ENCODE measurements at places on chromosomes 5 and 9. TPM values are rescaled to one million over a fixed set of nuclear protein-coding genes. Genes with fewer than 3 reads are reported as not detected.

Gene N4BP3
- 3.4 TPM for total RNA-seq

Gene PPP3R2
- not detected for total RNA-seq

Gene IFNA13
- total RNA-seq = not detected

GRCh38 chr5:67978171-67978570, 237.4 kb upstream of the PIK3R1 start:
- H3K4me3 ChIP-seq = no peak overlapping the region
- H3K27me3 ChIP-seq = no peaks in the 10 kb centered on the region
- no peak for DNase-seq
- no peak overlapping the region for H3K27ac ChIP-seq
- H3K4me1 ChIP-seq = no peaks in the 10 kb centered on the region
- H3K36me3 ChIP-seq = no peaks in the 10 kb centered on the region

GRCh38 chr9:15310107-15310850, 3.3 kb upstream of the TTC39B start:
- H3K4me1 ChIP-seq = peaks cover 7% of the 10 kb centered on the region
- H3K27ac ChIP-seq = no peak overlapping the region
- no peaks in the 10 kb centered on the region for H3K36me3 ChIP-seq
- no peak for DNase-seq
- H3K4me3 ChIP-seq = no peak overlapping the region
- no peaks in the 10 kb centered on the region for H3K27me3 ChIP-seq

DNA sequence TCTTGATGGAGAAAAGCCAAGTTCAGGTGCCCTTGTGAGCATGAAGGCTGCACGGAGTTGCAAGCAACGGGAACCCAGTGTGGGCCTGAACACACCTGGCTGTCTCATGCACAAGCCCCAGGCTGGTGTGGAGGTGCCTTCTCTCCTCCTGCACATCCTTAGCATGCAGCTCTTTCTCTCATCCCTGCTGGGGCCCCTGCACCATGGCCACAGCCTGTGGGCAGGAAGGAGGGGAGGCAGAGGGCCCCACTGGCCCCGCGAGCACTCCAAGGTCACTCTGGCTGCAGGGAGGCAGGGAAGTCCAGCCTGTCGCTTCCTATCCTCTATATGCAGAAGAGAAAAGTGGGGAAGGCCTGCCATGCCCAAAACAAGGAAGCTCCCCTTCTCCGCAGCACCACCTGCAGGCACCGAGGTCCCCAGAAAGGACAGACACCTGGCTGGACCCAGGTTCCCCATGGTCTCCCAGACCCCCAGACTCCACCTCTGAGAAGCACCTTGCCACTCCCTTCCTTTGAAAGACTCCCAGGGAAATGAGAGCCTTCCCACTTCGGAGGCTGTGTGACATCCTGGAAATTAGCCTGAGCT, 18.6 kb downstream of the STKLD1 start:
- H3K27ac ChIP-seq = no peak overlapping the region
- H3K4me1 ChIP-seq = no peaks in the 10 kb centered on the region
- no peak overlapping the region for H3K4me3 ChIP-seq
- no peaks in the 10 kb centered on the region for H3K27me3 ChIP-seq
- no peak for DNase-seq

DNA sequence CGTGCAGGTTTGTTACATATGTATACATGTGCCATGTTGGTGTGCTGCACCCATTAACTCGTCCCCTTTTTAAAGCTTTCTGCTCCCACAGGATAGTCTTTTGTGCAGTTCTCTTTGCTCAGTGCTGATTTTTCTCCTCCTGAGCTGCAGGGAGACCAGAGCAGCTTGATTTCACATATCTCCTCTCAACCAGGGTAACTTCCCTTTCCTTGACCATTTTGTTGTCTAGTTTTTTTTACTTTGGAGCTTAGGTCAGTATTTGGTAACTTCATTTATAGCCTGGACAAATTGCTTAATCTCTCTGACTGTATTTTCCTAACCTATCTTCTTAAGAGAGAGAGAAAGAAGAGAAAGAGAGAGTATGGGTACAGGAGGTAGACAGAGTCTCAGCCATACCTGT, 137.1 kb upstream of the ZNF366 start:
- H3K36me3 ChIP-seq = no peaks in the 10 kb centered on the region
- no peak overlapping the region for H3K27ac ChIP-seq
- H3K27me3 ChIP-seq = no peaks in the 10 kb centered on the region
- H3K4me3 ChIP-seq = no peak overlapping the region
- DNase-seq = no peak

DNA sequence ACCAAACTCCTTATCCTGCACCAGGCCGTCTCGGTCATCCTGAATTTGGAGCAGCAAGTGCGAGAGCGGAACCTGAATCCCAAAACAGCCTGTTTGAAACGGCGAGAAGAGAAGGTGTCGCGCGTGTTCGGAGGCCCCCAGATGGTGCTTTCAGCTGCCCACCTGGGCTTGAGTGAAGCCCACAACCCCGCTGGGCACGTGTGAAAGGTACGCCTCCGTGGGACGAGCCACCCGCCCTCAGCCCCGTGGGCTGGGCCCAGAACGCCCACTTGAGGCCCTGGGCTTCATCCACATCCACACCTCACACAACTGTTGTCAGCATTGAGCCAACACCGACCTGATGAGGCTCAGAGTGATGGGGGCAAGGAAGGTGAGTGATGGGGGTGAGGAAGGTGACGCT, 72.8 kb downstream of the INSL6 start:
- H3K36me3 ChIP-seq = peaks cover 3% of the 10 kb centered on the region
- H3K4me1 ChIP-seq = no peaks in the 10 kb centered on the region
- no peak for DNase-seq
- H3K4me3 ChIP-seq = no peak overlapping the region

DNA sequence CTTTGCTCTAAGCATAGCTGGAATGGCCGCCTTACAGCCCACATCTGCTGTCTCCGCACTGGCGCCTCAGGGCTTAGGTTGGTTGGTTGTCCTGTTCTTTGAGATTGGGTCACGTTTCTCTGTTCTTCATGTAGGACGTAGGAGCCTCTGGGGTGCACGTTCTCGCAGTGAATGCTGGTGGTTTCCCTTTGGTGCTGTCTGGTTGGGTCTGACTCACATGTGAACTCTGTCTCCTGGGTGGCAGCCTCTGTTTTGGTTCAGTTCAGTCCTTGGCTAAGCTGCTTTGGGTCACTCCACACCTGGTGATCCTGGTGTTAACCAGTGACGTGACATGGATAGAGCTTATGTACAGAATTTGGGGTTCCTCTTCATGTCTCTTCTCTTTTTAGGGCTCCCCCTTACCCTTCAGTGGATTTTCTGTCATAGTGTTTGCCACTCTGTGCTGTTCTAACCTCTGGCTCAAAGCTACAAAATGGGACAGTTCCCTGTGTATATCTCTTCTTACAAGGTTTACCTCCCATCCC, 12.6 kb upstream of the LPCAT1 start:
- peak overlapping the region; percentile 45 for H3K4me3 ChIP-seq
- no peaks in the 10 kb centered on the region for H3K4me1 ChIP-seq
- no peaks in the 10 kb centered on the region for H3K36me3 ChIP-seq
- H3K27ac ChIP-seq = no peak overlapping the region
- no peaks in the 10 kb centered on the region for H3K27me3 ChIP-seq

GRCh38 chr5:175034924-175035323, 310.5 kb downstream of the MSX2 start:
- H3K36me3 ChIP-seq = no peaks in the 10 kb centered on the region
- no peak overlapping the region for H3K27ac ChIP-seq
- H3K27me3 ChIP-seq = no peaks in the 10 kb centered on the region
- H3K4me3 ChIP-seq = no peak overlapping the region
- H3K4me1 ChIP-seq = no peaks in the 10 kb centered on the region

GRCh38 chr9:35335164-35335563, 154.7 kb upstream of the RUSC2 start:
- H3K36me3 ChIP-seq = peaks cover 7% of the 10 kb centered on the region
- peaks cover under 1% of the 10 kb centered on the region for H3K4me1 ChIP-seq
- DNase-seq = no peak
- H3K27ac ChIP-seq = no peak overlapping the region
- H3K4me3 ChIP-seq = no peak overlapping the region

DNA sequence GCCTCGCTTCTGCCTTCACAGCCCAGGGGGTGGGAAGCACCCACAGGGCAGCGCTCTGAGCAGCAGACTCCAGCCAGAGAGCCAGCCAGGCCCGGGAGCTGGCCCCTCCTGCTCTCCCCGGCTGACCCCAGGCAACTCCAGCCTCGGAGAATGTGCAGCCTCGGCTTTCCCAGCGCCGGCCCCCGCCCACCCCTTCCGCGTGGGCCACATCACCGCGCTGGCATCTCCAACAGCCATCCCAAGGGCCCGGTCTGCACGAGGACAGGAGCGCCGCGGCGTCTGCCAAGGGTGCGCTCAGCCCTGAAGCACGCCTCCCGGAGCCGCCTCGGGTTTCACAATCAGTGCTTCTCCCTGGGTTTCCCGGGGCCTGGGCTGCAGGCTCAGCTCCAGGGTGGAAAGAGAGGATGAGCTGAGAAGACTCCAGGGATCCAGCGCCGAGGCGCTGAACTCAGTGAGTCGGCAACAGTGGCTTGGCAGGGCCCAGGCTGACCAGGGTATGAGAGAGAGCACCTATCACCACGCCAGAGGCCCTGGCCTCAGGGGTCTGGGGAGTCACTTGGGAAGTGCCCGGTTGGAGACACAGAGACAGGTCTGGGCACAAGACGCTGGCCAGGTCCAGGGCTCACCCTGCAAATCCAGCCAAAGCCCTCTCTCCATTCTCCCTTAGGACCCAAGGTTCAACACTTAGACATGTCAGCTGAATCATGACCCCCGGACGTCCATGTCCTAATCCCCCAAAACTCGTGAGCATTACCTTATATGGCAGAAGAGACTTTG, 79.6 kb downstream of the ADAMTS2 start:
- peak; percentile 98 for DNase-seq
- H3K4me3 ChIP-seq = no peak overlapping the region
- peaks cover 17% of the 10 kb centered on the region for H3K4me1 ChIP-seq
- peak overlapping the region; percentile 59 for H3K27ac ChIP-seq
- H3K36me3 ChIP-seq = no peaks in the 10 kb centered on the region
- no peaks in the 10 kb centered on the region for H3K27me3 ChIP-seq

- H3K27ac ChIP-seq = no peak overlapping the region
- H3K27me3 ChIP-seq = no peaks in the 10 kb centered on the region
- peaks cover 27% of the 10 kb centered on the region for H3K4me1 ChIP-seq
- no peak overlapping the region for H3K4me3 ChIP-seq
- H3K36me3 ChIP-seq = peaks cover 77% of the 10 kb centered on the region
These were observed 269.1 kb upstream of the CD180 start for GRCh38 chr5:67465537-67466207.

DNA sequence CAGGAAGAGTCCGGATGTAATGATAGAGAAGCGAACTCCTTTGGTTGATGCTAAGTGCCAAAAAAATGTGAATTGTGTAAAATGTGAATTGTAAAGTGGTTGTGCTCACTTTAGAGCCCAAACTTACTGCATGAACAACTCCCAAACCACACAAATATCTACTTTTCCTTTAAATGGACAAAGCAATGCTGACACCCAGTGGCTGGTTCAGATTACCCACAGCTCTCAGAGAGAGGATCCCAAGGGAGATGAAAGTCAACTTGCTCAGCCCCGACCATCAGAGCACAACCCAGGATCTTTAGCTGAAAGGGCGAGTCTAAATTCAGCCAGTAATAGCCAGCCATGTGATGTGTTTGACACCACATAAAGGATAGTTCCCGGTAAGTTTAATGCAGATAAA, 133.7 kb downstream of the NMUR2 start:
- peaks cover 3% of the 10 kb centered on the region for H3K4me1 ChIP-seq
- DNase-seq = no peak
- no peak overlapping the region for H3K27ac ChIP-seq
- H3K4me3 ChIP-seq = no peak overlapping the region
- no peaks in the 10 kb centered on the region for H3K36me3 ChIP-seq

GRCh38 chr9:107707915-107708441, 218.4 kb upstream of the KLF4 start:
- peaks cover 4% of the 10 kb centered on the region for H3K4me1 ChIP-seq
- DNase-seq = no peak
- no peaks in the 10 kb centered on the region for H3K36me3 ChIP-seq

DNA sequence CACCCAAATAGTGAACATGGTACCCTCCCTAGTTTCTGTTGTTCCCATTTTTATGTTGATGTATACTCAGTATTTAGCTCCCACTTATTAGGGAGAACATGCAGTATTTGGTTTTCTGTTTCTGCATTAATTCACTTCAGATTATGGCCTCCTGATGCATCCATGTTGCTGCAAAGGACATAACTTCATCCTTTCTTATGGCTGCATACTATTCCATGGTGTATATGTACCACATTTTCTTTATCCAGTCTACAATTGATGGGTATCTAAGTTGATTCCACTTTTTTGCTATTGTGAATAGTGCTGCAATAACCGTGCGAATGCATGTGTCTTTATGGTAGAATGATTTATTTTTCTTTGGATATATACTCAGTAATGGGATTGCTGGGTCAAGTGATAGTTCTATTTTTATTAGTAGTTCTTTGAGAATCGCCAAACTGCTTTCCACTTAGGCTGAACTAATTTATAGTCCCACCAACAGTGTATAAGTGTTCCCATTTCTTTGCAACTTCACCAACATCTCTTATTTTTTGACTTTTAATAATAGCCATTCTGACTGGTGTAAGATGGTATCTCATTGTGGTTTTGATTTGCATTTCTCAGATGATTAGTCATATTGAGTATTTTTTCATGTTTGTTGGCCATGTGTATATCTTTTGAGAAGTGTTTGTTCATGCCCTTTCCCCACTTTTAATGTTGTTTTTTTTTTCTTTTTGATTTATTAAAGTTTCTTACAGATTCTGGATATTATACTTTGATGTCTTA, 79.6 kb downstream of the SMIM15 start:
- H3K4me3 ChIP-seq = no peak overlapping the region
- H3K4me1 ChIP-seq = no peaks in the 10 kb centered on the region
- no peak for DNase-seq
- H3K36me3 ChIP-seq = no peaks in the 10 kb centered on the region
- no peaks in the 10 kb centered on the region for H3K27me3 ChIP-seq
- H3K27ac ChIP-seq = no peak overlapping the region

- no peak overlapping the region for H3K27ac ChIP-seq
- no peaks in the 10 kb centered on the region for H3K4me1 ChIP-seq
- no peak overlapping the region for H3K4me3 ChIP-seq
- H3K36me3 ChIP-seq = no peaks in the 10 kb centered on the region
- no peaks in the 10 kb centered on the region for H3K27me3 ChIP-seq
These were observed 92.8 kb upstream of the VCAN start for GRCh38 chr5:83378624-83379289.

GRCh38 chr5:138932171-138932810, 57.2 kb upstream of the LRRTM2 start:
- H3K36me3 ChIP-seq = peaks cover 76% of the 10 kb centered on the region
- no peak overlapping the region for H3K4me3 ChIP-seq
- H3K27me3 ChIP-seq = no peaks in the 10 kb centered on the region
- peaks cover 10% of the 10 kb centered on the region for H3K4me1 ChIP-seq

GRCh38 chr5:54988817-54989216, 3.4 kb upstream of the ESM1 start:
- DNase-seq = no peak
- H3K4me3 ChIP-seq = no peak overlapping the region
- H3K36me3 ChIP-seq = no peaks in the 10 kb centered on the region
- H3K27ac ChIP-seq = no peak overlapping the region

DNA sequence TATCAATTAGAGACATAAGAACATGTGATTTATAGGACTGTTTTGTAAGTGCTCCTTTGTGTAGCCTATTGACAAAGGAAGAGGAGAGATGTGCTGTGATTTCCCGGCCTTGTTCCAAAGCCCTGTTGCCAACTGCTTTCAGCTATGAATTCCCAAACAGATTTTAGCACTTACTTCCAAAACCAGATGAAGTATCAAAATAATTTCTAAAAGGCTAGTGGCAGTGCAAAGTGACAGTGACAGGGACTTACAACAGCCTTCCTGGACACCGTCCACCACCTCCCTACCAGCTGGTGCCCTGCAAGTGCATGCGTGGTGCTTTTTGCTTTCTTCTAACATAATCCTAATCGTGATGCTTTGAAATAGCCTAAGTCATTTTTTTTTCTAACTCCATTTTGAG, 254.1 kb upstream of the ACTBL2 start:
- no peak overlapping the region for H3K27ac ChIP-seq
- no peak for DNase-seq
- no peaks in the 10 kb centered on the region for H3K4me1 ChIP-seq

All from psoas muscle (tissue), 8 donors.